DMS153 (cell line): ENCODE measurements at places on chromosomes 6 and 20.
A peak's percentile ranks its signal among the peaks of the same experiment; 100 is the strongest.

GRCh38 chr6:163461696-163462095 is 47.2 kb downstream of the QKI start:
- DNase-seq = no peak

DNA sequence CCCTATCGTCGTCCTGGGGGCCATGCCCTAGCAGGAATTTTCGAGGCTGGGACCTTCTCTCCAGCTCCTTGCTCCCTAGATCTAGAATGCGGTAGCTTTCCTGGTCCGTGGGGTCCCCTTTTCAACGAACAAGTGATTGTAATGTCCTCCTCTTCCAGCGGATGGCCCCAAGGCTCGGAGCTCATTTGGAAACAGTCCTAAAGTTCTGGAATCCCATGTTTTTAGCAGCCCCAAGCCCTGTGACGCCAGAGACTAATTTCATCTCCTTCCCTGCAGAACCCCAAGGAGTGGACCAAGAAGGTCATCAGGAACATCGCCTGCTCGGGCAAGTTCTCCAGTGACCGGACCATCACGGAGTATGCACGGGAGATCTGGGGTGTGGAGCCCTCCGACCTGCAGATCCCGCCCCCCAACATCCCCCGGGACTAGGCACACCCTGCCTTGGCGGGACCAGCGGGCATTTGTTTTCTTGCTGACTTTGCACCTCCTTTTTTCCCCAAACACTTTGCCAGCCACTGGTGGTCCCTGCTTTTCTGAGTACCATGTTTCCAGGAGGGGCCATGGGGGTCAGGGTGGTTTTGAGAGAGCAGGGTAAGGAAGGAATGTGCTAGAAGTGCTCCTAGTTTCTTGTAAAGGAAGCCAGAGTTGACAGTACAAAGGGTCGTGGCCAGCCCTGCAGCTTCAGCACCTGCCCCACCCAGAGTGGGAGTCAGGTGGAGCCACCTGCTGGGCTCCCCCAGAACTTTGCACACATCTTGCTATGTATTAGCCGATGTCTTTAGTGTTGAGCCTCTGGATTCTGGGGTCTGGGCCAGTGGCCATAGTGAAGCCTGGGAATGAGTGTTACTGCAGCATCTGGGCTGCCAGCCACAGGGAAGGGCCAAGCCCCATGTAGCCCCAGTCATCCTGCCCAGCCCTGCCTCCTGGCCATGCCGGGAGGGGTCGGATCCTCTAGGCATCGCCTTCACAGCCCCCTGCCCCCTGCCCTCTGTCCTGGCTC is 48.5 kb downstream of the PYGB start:
- DNase-seq = no peak

DNA sequence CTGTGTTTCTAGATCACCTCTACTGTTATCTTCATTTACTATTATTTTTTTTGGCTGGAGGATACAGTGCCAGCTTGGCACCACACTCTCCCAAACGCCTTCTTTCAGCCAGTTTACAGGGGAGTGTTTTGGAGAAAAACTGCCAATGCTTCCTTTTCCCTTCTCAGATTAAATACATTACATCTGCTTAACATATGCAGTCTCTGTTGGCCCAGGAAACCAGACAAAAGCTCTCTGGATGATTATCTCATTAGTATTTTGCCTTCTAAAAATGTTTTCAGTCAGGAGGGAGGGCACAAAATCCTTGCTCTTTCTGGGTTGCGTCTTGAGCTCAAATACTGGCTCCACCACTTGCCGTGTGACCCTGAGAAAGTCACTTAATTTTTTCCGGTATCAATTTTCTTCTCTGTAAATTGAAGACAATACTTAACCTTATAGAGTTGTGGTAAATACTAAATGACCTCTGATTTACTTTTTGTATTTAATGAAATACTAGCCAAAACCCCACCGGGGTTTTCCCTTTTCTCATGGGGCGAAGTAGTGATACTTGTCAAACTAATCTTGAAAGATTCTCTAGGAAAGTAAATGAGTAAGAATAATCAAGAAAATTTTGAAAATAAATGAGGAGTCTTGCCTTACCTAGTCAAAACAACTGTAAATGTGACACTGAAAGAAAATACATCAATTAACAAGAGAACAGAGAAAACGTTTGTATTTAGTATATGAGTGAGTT is 146.2 kb downstream of the MMS22L start:
- no peak for DNase-seq

DNA sequence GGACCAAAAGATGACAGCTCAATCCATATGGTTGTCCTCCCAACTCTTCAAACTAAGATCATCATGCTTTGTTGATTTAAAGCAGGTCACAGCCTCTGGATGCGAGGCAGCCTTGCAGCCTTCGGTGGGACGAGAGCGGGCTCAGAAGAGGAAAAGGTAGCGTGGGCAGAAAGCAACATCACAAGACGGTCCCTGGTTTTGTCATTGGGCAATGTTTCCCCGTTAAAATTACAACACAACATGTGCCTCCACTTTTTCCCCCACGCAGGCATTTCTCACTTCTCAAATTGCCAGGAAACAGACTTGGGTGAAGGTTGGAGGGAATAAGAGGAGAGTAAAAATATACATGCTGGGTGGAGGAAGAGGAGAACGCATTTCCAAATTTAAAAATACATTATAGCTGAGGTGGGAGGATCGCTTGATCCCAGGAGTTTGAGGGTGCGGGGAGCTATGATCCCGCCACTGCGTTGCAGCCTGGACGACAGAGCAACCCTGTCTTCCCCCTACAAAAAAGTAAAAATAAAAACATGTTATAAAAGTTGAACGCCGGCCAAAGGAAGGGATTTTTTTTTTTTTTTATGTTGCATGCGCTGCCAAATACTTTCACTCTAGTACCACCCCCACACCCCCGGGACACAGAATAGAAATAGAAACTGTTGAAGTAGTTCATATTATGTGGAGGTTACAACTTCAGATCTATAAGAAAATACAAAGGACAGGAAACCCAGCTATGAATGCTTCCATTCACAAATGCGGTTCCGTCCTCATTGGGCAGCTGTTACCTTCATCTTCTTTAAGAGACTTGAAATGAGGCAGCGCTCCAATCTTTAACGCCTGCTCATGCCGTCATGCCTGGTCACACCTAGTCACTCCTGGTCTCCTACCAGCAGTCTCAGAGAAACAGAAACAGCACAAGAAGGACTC is 13.9 kb upstream of the NAA20 start:
- DNase-seq = no peak

DNA sequence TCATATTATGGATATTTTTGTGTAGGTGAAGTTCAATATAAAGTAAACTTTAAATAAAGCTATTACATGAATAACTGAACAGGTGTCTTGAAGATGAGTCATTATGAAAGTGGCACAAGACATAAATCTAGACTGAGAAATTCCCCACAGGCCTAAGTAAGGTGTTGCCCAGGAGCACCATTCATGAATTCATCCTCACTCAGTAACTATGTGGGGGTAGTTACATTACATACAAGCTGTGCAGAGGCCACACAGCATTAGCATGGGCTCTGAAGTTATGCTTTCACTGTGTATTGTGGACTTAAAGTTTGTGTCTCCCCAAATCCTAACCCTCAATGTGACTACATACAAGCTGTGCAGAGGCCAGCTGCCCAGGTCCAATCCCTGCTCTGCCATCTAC is 65.9 kb downstream of the BCAS1 start:
- DNase-seq = no peak

DNA sequence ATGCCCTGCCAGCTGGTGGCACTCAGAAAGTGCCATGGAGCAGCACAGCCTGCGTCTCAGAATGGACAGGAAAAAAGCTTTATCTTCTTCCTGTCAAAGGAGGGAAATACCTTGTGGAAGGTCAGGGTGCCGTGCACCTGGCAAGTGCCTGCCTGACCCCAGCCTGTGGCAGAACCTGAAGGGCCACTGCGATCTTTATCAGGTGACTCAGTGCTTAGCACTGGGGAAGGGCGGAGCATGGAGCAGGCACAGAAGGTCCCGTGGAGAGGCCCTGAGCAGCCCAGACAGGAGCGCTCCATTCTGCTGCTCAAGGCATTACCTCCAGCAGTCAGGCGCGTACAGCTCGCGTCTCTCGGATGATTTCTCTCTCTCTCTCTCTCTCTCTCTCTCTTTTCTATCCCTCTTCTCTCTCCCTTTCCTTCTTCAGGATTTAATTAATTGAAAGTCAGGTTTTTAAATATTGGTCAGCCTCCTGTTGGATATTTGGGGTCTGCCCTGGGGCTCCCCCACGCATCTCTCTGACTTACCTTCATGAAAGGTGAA is 31.7 kb downstream of the FOXC1 start:
- DNase-seq = no peak

- DNase-seq = no peak
These were observed 61.1 kb downstream of the HMGN3 start for GRCh38 chr6:79173378-79173777.

DNA sequence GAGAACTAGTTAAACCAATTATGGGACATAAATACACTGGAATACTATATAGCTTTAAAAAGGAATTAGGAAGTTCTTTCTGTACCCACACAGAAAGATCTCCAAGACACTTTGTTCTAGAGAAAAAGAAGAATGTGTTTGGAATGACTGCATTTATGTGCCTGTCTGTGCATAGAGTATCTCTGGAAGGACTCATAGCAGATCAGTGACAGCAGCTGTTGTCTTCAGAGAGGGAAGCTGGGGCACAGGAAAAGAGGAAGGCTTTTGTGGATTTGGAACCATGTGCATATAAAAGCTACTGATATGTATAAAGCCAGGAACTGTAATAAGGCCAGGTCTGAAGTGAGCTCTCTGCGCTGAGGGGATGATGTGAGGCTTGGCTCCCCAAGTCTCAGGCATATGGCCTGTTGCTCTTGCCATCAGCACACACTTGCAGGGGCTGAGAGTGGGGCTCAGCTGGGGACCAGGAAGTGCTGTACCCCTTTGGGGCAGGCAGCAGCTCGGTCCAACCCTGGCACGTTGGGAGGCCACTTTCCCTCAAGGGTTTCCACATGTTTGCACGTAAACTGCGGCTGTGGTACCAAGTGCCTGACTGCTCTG is 31.8 kb upstream of the CCDC167 start:
- no peak for DNase-seq

- no peak for DNase-seq
These were observed 18.2 kb downstream of the NEDD9 start for GRCh38 chr6:11214084-11214833.

DNA sequence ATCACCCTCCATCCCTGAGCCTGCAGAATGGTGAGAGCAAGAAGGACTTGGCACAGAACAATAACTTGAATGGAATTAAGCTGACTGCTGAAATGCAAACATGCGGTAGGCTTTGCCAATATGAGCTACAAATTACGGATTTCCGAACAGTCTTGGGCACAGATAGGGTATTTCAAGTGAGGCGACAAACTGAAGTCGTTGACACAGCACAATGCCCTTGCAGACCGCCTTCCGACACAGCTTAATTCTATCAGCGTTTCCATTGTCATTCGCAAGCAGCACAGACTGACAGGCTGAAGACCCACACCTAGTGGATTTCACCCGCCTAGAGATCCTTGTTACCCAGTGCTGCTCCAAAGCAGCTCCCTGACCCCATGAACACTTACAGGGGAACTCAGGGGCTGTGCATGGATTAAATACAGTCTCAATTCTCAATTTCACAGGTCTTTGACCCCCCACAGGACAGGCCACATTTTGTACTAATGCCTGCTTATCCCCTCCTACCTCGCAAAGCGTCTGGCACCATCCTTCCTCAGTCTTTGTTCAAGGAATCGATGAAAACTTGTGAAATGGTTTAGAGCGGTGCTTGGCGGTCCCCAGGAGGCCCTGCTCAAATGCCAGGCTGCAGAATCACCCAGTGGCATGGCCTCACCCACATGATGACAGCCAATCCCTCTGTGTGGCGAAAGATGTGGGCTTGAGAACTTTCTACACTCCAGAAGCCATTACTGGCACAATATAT is 34.6 kb downstream of the RAMACL start:
- DNase-seq = no peak

GRCh38 chr20:34706912-34707784 is 3.0 kb downstream of the TP53INP2 start:
- DNase-seq = no peak

GRCh38 chr6:52407467-52407866 is 12.7 kb upstream of the EFHC1 start:
- DNase-seq = peak; percentile 60

GRCh38 chr20:51492167-51493092 is 50.1 kb downstream of the NFATC2 start:
- peak; percentile 22 for DNase-seq

- no peak for DNase-seq
These were observed 314.0 kb downstream of the BMP7 start for GRCh38 chr20:56952258-56953047.

DNA sequence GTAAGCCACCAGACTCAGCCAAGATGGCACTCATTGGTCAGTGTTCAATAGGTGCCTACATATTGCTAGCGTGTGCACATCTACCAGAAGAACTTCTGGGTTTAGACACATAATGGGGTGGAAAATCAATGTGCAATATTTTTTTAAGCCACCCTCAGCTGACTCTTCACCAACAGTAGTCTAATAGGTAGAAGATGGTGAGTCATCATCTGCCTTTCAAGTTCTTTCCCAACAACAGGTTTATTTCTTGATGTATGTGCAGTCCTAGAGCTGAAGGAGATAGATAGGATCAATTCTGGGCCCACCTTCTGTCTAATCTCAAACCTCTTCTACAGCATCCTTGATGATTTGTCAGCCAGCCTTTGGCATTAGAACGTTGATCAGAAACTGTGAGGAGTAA is 41.3 kb downstream of the IRAK1BP1 start:
- DNase-seq = no peak

- DNase-seq = peak; percentile 20
These were observed 34.8 kb downstream of the IYD start for GRCh38 chr6:150403458-150404246.

GRCh38 chr6:162941128-162941527 is 213.4 kb downstream of the PACRG start:
- no peak for DNase-seq

DNA sequence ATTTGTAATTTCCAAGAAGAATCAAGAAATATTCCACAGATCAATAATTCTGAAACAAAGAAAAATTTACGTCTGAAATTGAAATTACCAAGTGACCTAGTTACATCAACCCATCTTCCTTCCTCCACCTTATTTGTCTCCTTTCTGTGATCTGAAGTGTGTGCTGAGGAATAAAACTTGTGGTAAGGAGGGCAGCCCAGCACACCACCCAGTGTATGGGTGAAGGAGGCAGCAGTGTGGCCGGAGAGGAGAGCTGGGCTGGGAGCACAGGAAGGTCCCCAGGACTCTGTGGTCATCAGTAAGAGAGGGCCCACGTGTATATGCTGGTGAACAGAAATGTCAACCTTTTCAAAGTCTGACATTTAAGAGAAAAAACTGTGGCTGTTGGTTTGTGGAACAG is 11.3 kb upstream of the CCR6 start:
- no peak for DNase-seq

GRCh38 chr20:45429618-45430017 is 13.7 kb downstream of the PIGT start:
- no peak for DNase-seq

DNA sequence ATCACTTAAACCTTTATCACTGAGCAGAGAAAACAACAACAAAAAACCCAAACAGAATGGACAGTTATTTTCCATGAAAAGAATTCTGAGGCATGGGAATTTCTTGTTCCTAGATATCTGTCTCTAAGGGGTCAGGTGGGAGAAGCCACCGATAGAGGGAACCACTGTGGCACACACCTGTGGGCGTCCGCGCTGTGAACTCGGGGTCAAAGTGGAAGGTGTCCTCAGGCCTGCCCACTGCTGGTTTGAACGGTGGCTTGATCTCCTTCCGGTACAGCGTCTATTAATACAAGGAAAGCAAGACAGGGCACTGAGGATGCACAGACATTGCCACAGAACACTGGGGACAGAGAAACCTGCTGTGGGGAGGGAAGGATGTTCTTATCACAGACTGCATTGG is 76.5 kb upstream of the MPC1 start:
- no peak for DNase-seq

GRCh38 chr6:150186129-150186898 is 43.5 kb downstream of the PPP1R14C start:
- DNase-seq = no peak

GRCh38 chr20:63315240-63315689 is 22.3 kb downstream of the COL20A1 start:
- DNase-seq = no peak
